ENCODE measurements at places on chromosomes 5 and 9.

GRCh38 chr5:108813673-108814072 lies 66.0 kb downstream of the FER start:
- DNase-seq: no peak

- no peak for DNase-seq
Measured at GRCh38 chr5:133364936-133365707, 247.2 kb downstream of the FSTL4 start.

DNA sequence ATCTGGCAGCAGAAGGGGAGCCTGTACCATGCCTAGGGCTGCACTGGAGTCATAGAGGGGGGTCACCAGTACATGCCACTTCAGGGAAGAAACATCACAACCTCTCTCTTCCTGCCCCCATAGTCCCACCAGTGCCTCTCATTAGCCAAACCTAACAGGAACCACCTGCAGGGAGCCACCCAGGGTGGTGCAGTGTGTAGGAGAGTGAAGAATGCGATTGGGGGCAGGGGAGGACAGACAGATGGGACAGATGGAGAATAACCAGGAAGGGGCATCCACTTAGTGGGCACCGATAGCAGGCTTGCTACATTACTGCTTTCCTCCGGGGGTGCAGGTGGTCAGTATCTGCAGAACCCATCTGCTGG lies 19.2 kb downstream of the DAPK1 start:
- no peak for DNase-seq

DNA sequence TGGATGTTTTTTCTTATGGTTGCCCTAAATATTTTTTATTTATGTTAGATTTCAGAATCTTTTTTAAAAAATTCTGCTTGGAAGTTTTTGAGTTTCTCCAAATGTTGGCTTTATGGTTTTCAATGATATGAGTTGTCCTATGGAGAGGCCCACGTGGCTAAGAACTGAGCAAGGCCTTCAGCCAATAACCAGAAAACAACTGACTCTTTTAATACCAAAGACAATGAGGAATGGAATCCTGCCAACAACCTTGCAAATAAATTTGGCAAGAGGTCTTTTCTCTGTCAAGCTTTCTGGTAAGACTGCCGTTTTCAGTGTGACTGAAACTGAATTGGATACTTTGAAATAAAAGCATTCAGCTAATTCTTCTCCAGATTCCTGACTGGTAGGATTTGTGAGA lies 1740.1 kb upstream of the WWC1 start:
- no peak for DNase-seq

DNA sequence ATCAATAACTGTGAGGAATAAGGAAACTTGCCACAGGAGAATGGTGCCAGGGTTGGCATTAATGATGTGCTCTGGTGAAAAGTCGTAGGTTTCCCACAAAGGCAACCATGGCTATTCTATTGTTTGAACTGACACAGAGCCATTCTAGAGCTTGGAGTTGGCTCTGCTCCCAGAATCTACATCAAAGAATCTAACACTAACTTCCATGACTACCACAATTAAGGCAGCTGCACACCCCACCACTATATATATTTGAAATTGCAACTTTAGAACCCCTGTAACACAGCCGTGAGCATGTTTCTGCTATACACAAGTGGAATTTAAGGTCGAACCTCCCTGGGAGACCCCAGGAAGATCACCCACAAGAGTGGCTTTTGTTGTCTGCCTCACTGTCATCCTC lies 89.7 kb upstream of the CCDC152 start:
- no peak for DNase-seq

- DNase-seq: no peak
Measured at GRCh38 chr9:70120834-70121510, 77.3 kb downstream of the MAMDC2 start.

- no peak for DNase-seq
Measured at GRCh38 chr9:93126825-93127368, 7.2 kb downstream of the NINJ1 start.

- DNase-seq: no peak
Measured at GRCh38 chr5:96093890-96094381, 132.3 kb upstream of the ELL2 start.

DNA sequence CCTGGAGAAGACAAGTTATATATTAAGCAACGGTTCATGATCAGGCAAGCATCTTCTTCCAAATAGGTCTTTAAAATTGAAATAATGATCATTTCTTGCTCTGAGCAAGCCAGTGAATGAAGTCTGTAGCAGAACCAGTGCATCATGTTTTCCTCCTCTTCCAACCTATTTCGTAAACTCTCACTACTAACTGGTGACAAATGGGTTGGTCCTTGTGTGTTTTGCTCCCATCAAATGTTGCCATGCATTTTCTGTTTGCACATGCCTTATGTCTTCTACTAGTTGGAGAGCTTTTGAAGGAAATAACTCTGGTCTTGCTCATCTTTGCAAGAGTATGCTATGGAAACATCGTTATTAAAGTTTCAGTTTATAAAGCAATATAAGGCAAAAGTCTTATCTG lies 37.2 kb upstream of the SPDL1 start:
- no peak for DNase-seq

- no peak for DNase-seq
Measured at GRCh38 chr5:13248253-13248652, 696.2 kb downstream of the DNAH5 start.

DNA sequence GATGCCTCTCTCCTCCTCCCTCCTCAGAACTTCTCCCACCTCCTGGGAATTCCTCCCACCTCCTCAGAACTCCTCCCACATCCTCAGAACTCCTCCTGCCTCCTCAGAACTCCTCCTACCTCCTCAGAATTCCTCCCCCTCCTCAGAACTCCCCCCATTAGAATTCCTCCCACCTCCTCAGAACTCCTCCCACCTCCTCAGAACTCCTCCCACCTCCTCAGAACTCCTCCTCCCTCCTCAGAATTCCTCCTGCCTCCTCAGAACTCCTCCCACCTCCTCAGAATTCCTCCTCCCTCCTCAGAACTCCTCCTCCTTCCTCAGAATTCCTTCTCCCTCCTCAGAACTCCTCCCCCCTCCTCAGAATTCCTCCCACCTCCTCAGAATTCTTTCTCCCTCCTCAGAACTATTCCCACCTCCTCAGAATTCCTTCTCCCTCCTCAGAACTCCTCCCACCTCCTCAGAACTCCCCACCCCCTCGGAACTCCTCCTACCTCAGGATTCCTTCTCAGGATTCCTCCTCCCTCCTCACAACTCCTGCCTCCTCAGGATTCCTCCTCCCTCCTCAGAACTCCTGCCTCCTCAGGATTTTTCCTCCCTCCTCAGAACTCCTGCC lies 23.9 kb downstream of the SLC46A2 start:
- DNase-seq: no peak

DNA sequence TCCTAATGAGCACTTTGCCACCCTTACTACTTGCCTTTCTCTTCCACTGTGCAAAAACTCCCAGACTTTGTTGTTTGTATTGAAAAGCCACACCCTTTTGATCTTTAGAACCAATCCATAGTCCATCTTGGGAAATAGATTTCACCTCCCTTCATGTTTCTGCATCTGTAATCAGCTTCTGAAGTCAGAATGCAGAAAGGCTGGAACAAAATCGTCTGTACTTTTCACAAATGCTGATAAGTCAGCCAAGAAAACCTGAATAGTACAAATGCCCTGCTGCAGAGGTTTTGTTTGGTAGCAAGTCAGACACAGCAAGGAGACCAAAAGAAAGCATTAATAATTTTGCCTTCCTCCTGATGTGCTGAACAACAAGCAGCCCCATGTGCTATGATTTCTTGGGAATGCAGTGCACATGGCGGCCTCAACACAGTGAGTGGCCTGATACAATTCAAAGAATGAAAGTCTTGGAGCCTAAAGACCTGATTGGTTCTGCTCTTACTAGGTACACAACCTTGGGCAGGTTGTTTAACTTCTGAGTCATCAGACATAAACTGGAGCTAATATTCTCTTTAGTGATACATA lies 59.2 kb upstream of the STK32A start:
- no peak for DNase-seq

- no peak for DNase-seq
Measured at GRCh38 chr5:24747327-24747726, 102.5 kb upstream of the CDH10 start.

DNA sequence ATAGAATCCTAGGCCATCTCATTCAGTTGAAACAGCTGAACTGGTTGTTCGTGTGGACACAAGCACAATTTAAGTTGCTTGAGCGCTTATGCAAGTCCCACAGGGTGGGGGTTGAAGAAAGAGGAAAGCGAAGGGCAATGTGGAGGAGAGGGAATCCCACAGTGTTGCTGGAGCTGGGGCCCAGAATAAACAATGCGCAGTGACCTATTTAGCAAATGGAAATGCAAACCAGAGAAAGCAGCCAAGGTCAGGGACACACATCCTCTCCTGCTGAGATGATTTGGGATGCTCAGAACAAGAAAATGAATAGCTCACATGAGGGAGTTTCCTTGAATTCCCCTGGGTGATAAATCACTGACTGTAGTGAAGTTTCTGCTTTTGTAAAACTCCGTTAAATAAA lies 838.3 kb downstream of the TLE4 start:
- no peak for DNase-seq

DNA sequence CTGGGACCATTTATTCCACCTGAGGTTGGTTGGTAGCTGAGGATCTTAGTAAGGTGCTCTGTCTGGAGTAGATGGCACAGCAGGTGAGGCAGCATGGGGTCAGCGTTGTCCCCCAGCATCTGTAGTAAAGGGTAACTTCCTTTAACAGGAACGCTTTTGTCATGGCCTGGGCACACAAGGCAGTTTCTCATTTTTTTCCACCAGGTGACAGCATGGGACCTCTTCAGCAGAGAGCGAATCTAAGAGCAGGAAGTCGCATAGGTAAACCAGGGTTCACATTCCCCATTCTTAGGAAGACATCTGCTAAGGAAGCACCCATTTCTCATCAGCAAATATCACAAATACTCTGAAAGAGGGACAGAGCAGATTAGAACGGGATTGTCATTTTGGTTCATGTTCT lies 56.5 kb downstream of the GPR107 start:
- DNase-seq: no peak

DNA sequence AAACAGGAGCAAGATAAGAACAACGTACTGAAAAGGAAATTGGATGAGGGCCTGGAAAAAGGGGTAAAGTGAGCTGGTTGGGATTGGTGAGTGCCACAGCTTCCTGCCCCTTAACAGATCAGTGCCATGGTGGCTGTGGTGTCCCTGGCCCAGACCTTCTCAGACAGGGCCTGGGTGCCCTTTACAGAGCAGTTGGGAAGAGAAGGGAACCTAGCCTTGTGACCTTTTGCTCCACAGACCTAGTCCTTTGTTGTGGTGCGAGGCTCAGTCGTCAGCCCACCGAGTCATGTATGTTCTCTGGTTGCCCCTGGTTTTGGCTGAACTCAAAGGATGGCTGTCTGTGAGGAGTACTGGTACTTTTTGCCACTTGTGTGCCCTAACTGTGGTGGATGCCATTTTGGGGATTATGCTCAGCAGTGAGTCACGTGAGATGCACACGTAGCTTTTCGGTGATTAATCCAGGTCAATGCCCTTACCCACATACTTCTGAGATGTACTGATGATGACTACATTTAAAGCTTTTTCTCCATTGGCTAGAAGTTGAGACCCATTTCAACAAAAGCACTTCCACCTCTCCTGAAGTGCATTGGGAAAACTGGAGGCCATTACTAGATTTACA lies 48.4 kb downstream of the EXOSC2 start:
- DNase-seq: no peak

DNA sequence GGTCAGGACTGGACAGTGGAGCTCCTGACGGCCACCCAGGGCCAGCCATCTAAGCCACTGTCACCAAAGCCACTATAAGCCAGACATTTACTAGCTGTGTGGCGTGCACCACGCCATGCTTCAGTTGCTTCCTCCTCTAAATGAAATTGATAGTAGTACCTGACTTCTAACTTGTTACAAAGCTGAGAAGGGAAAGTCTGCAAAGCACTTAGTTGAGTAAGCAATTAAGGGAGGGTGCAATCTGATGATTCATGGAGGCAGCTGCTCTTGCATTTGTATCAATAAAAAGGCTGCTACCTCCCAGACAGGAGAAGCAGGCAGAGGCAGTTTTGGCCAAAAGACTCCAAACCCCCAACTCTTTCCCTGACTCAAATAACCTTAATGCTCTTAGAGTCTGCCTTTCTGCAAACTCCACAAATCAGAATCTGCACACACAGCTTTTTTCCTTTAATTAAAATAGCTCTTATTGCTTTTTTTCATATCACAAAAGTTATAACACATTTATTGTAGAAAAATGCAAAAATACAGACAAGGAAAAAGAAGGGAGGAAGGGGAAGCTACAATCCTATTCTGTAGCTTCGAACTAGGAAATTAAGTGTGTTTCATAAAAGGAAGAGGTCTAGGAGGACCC lies 19.3 kb upstream of the RAPGEF1 start:
- no peak for DNase-seq

- DNase-seq: no peak
Measured at GRCh38 chr9:130780415-130780814, 54.6 kb upstream of the ABL1 start.

DNA sequence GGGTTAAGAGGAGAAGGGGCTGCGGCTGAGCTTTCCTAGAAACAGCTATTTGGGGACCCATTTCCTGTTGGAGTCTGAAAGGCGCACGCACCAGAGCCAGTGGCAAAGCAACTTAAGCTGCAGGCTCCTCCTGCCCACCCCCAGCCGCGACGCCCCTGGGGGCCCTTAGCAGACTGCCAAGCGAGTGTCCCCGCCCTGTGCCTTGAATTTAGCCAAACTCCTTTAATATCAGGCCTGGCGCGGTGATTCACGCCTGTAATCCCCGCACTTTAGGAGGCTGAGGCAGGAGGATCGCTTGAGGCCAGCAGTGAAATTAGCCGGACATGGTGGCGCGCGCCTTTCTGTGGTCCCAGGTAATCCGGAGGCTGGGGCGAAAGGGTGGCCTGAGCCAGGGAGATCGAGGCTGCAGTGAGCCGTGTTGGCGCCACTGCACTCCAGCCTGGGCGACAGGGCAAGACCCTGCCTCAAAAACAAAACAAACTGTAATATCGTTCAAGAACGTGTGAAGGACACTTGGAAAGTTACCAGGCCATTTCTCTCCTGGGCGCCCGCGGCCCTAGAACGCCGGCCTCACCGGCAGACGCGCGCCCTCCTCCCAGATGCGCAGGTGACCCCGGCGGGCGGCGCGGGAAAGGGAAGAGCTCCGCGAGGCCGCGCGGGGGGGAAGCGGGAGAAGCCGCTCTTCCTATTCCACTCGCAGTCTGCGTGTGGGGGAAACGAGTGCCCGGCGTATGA lies 1.0 kb upstream of the F2R start:
- no peak for DNase-seq

- DNase-seq: no peak
Measured at GRCh38 chr5:84279234-84279633, 105.4 kb downstream of the EDIL3 start.

DNA sequence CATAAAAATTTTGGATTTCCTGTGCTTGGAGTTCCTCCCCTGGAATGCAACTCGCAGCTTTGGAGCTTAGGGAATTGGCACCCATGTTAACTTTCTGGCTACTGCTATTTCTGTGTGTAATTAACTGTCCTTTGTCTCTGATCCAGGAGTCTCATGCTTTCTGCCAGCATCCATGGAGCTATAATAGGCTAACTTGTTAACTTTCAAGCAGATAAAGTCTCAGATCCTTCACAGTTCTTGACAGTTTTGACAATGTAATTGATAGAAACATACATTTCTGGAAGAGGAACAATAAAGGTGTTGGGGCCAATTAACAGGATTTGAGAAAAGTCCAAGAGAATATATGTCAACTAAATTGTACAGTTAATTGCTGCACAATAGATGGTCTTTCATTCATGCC lies 290.2 kb upstream of the PRDM9 start:
- no peak for DNase-seq

Data from esophagus squamous epithelium (tissue), 5 donors.